ENCODE measurements at places on chromosomes 11 and 22.

GRCh38 chr22:38724926-38725571 lies 19.3 kb downstream of the GTPBP1 start:
- no peak for DNase-seq

- no peak for DNase-seq
These were observed 21.9 kb upstream of the LYVE1 start for GRCh38 chr11:10590218-10590915.

DNA sequence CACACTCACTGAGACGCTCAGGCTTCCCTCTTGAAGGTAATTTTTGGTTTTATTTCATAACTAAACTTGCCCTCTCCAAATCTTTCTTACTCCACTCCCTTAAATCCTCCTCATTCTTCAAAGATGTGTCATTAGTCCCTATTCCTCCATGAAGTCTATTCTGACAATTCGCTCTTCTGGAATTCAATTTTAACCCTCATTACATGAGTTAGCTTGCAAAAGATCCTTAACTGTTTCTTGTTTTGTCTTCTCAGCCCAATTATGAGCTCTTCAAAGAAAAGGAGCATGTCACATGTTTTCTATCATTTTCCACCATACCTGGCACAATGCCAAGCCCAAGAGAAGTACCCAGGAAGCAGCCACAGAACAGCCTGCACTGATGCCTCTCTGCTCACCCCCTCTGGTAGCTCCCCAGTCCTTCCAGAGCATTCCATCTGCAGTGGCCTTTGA lies 13.0 kb downstream of the GALNT18 start:
- DNase-seq: no peak

DNA sequence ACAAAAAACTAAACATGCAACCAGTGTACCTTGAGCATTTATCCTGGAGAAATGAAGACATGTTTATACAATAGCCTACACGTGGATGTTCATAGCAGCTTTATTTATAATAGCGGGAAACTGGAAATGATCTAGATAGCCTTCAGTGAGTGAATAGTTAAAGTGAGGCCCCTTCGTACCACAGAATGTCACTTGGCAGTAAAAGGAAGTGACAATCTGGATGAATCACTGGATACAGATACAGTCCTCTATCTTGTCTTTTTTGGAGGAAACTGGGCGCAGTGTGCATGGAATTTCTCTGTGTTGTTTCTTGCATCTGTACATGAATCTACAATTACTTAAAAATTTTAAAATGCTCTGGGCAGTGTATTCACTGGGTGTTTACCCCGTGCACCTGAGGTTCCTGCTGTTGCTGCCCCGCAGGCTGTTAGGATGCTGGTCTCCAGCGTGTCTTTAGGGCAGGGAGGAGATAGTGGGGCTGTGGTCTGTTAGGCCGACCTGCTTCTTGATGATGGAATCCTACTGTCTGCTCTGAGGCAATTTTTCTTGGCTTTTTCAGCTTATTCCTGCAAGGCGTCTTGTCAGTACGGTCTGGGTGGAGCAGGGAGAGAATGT lies 23.2 kb downstream of the DERL3 start:
- no peak for DNase-seq

GRCh38 chr11:19705936-19706335 lies 6.7 kb upstream of the NAV2 start:
- DNase-seq: no peak

- no peak for DNase-seq
These were observed 7.0 kb downstream of the C11orf86 start for GRCh38 chr11:66981976-66982578.

DNA sequence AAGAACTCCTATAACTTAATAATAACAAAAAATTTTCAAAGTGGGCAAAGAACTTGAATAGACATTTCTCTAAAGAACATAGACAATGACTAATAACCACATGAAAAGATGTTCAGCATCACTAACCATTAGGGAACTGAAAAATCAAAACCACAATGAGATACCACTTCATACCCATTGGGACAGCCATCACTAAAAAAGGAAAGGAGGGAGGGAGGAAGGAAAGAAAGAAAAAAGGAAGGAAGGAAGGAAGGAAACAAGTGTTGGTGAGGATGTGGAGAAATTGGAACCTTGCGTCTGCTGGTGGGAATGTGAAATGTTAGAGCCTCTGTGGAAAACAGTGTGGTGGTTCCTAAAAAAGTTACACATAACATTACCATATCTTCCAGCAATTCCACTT lies 55.8 kb downstream of the MS4A13 start:
- no peak for DNase-seq

Measured in stimulated activated CD4-positive, alpha-beta T cell treated with anti-CD3 and anti-CD28 coated beads, Interleukin-1b, Interleukin-23, amount 100 ng/mL, for 1 hour (primary cell).